ENCODE measurements at places on chromosomes 1 and 21.

DNA sequence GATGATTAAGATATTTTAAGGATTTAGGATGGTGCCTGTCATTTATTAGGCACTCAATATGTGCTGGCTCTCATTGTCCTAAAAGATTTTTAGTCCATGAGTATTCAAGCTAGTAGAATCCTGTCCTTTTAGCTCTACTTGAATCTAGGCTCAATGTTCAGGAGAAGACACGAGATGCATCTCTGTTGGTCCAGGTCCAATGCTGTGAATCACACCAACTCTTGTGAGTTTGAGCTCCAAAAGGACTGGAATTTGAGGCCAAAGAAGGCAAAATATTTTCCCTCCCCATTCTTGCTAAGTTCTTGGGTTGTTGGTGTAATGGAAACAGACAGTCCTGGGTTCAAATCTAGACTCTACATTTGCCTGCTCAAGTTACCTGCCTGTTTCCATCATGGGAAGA is 1.4 kb upstream of the PODN start:
- DNase-seq = no peak

DNA sequence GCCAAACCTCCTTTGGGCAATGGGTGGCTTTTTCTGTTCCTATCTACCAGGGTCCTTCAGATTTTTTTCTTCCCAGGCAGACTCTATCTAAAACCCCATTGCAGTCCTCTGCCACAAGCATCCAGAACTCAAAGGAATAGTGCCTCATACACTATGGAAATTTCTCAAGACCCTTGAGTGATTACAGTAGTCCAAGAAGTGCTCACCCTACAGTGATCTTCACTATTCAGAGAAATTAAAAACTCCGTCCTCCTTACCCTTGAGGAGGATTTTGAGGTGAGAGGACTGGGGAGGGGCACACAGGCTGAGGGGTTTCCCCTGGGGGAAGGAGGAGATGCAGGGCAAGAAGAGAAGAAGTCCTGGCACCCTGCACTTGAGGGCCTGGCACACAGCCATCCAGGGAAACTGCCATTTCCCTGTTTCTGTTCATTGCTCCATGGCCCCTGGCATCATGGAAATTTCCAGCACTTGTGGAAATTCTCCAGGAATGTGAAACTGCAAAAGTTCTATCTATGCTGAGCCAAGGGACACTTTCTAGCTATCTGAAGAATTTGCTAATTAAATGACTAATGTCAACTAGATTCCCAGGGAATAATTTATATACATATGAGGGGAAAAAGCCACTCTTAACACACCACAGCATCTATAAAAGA is 102.5 kb upstream of the ATP1B1 start:
- no peak for DNase-seq

GRCh38 chr1:49208712-49209111 is 432.0 kb upstream of the BEND5 start:
- DNase-seq = no peak

DNA sequence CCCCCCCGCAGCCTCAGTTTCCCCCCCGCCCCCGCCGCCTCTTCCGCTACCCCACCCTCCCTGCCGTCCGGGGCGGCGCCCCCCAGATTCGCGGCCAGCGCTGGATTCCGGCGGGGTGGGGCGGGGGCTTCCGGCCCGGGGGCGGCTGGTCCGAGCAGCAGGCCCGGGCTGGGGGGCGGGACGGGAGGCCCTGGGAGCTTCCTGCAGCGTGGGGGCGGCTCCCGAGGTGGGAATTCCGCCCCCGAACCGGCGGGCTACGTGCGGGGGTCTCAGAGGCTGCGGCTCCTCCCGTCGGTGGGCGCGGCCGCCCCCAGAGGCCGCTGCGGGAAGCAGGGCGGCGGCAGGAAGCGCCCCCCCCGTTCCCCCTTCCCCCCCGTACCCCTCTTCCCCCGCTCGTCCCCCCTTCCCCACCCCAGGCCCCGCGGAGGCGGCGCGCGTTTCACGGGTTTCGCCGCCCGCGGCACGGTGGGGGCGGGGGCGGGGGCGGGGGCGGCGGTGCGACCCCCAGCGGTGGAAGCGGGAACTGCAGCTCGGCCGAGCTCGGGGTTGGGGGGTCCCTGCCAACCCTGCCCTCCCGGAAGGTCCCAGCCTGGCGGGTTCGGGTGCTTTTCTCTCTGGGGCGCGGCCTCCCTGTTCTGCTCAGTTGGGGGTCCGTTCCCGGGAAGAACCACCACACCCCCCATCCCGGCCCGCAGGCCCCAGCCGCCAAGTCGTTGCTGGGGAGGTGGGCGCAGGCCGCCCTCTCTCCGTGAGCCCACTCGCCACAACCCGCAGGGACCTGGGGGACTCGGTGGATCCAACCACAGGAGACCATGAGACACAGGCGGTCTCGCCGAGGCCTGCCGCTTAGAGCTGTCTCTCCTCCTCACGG is 76.3 kb downstream of the MORN1 start:
- peak; percentile 33 for DNase-seq

DNA sequence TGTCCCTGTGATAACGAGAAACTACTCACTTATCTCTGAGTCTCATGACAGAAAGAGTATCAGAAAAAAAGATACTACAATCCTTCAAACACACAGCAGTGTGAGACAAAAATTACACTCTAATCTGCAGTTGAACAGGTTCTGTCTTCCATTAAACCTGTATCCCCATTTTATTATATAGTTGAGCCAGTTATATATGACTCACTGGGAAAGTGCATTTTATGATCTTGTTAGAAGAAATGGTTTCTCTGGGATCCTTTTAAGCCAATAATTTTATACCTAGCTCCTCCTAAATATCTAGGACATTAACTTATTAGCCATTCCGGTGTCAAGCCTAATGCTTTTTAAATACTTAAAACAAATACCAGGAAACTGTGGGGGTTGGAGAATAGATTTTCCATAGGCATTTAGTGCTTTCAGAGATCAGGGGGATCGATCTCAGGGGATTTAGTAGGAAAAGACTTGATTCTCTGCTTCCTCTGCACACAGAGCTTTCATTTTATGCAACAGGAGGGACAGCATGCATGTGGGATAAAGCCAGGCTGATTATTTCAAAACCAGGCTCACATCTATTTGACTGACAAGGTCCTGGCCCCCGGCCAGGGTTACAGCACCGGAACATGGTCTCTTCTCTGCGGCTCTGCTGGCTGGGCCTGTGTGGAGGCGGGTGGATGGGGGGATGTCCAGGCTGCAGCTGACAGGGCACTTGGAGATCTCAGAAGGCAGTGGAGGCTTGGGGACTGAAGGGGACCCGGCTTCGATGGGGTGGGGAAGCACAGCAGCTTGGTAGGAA is 310.6 kb downstream of the DISC1 start:
- no peak for DNase-seq

DNA sequence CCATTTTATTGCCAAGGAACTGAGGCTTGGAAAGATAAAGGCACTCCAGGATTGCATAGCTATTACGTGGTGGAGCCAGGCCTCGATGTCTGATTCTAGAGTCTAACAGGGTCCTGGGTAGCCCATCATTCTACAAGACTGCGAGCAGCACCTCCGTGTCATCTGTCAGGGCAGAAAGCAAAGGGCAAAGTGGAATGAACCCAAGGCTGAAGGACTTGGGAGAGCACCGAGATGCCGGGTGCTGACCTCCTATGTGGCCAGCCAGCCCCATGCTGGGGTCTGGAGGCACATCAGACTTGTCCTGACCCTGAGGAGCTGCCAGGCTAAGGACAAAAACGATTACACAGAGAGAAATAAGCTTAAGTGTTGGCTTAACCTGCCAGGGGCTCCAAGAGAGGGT is 62.3 kb downstream of the MRPL37 start:
- DNase-seq = no peak

- peak; percentile 37 for DNase-seq
These were observed 4.5 kb upstream of the EXTL1 start for GRCh38 chr1:26016953-26017545.

DNA sequence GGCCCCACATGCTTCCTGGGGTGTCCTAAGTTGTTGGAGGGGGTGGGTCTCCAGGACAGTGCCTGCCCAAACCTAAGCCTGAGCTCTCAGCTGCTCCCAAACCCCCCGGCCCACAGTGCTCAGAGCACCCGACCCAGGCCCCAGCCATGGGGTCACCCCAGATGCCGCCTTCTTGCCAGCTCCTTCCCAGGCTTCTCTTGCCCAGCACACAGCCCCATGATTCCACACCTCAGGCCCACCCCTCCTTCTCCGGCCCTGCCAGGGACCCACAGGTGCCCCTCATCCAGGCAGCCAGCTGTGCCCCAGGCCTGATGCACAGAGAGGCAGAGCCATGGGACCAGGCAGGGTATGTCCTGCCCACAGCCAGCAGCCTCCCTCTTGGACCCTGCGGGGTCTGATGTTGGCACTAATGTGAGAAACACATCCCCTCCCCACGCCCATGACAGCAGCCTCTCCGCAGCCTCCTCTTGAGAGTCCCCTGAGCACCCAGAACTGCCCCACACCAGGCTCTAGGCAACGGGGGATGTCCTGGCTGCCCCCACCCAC is 4.9 kb downstream of the WNT9A start:
- no peak for DNase-seq

DNA sequence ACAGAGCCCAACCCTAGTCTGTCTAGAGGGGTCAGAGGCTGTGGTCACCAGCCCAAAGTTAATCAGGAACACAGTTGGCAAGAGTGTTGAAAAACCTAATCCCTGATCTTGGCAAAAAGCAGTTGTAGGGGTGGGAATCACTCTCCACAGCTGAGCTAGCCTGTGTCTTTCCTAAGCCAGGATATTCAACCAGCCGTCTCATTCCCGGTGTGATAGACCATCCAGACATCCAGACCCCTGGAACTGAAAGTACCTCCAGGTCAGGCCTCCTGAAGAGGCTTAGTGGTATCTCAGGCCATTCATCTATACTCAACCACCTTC is 4.9 kb downstream of the LHX9 start:
- DNase-seq = no peak

- DNase-seq = no peak
These were observed 13.1 kb downstream of the RNF187 start for GRCh38 chr1:228500143-228500734.

GRCh38 chr1:233180641-233181364 is 114.7 kb downstream of the PCNX2 start:
- peak; percentile 2 for DNase-seq

- DNase-seq = no peak
These were observed 151.7 kb downstream of the PCP4 start for GRCh38 chr21:40018871-40019475.

DNA sequence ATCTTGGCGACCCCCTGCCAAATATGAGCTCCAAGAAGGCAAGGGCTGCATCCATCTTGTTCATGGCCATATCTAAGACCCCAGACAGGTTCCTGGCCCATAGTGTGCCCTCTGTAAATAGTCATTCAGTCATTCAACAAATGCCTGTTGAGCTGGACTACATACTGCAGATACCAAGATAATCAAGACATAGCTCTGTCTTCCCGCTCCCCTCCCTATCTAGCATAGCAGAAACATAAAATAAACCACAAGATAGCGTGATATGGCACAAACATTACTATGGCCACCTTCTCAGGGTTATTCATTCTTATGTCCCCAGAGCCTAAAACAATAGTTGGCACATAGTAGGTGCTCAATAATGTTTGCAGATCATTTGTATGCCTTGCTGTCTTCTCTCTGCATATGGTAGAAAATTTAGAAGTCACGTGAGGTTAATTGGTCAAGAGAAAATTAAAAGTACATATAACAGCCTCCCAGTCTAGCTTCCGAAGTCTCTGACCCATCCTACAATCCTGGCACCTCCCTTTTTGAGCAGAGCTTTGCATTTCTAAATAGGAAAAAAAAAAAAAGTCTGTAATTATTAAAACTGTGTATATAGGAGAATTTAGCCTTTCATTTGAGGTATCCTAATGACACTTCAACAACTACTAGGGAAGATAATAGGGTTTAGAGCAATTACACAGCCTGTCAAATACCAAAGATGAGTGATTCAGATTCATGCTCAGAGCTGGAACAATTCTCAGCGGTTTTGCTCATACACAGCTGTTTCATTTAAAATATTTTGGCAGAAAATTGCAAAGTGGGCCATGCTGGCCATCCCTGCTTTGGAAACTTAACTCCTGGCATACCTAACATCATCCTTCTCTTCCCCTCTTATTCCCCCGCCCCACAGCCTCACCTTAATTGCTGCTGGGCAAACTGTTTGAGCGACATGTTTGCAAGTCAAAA is 219.0 kb downstream of the KAZN start:
- DNase-seq = no peak

- DNase-seq = no peak
These were observed 59.5 kb downstream of the ACBD3 start for GRCh38 chr1:226126824-226127569.

DNA sequence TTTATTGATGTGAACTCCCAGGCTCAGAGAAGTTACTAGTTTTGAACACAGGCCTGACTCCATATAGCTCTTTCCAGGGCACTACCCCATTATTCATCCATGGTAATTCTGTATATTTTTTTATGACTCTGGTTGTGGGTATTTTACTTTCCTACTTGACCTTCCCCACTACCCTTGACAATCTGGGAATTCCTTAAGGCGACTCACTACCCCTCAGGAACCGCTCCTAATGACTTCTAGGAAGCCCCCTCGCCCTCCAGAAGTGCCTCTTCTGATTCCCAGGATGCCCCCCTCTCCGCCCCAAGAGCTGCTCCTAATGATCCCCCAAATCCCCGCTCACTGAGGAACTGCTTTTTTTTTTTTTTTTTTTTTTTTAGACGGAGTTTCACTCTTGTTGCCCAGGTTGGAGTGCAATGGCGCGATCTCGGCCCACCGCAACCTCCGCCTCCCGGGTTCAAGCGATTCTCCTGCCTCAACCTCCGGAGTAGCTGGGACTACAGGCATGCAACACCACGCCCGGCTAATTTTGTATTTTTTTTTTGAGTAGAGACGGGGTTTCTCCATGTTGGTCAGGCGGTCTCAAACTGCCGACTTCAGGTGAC is 972 bp upstream of the KDM4A start:
- no peak for DNase-seq

DNA sequence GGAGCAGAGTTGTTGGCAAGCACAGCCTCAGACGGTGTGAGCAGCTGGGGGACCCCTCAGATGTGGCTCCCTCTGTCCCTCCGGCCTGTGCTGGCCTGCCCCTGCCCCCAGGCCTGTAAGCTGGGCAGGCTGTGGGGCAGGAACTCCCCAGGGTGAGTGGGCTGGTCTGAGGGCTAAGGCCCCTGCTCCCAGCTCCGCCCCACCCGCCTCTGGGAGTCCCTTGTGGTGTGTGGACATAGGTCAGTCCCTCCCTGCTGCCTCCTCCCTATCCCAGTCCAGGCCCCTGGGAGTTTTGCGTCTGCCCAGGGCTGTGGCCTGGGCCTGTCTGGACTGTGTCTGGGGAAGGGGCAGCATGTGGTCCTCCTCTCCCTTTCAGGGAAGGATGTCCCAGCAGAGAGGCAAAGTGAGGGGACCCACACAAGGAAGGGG is 3.6 kb upstream of the VWA1 start:
- DNase-seq = peak; percentile 43

DNA sequence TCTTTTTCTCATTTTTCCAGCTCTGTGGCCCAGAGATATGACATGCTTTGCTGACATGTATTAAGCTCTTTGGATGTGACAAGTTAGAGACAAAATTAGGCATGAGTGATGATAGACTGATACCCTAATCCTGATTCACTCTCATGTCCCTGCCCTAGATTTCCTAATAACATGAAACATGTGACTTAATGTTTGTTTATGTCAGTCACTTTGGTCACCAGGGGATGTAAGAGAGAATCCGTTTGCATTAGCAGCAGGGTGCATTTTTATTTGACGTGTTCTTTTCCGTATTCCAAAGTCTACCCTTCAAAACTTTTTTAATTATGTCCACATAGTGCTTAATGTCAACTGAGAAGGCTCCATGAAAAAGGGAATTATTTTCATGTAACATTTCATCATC is 192.4 kb downstream of the HMCN1 start:
- DNase-seq = no peak

- peak; percentile 82 for DNase-seq
These were observed 20.8 kb upstream of the MACF1 start for GRCh38 chr1:39183503-39184353.
